Activated T-cell treated with anti-CD3 and anti-CD28 coated beads for 4 hours (primary cell): ENCODE measurements at places on chromosomes 5 and 9.

DNA sequence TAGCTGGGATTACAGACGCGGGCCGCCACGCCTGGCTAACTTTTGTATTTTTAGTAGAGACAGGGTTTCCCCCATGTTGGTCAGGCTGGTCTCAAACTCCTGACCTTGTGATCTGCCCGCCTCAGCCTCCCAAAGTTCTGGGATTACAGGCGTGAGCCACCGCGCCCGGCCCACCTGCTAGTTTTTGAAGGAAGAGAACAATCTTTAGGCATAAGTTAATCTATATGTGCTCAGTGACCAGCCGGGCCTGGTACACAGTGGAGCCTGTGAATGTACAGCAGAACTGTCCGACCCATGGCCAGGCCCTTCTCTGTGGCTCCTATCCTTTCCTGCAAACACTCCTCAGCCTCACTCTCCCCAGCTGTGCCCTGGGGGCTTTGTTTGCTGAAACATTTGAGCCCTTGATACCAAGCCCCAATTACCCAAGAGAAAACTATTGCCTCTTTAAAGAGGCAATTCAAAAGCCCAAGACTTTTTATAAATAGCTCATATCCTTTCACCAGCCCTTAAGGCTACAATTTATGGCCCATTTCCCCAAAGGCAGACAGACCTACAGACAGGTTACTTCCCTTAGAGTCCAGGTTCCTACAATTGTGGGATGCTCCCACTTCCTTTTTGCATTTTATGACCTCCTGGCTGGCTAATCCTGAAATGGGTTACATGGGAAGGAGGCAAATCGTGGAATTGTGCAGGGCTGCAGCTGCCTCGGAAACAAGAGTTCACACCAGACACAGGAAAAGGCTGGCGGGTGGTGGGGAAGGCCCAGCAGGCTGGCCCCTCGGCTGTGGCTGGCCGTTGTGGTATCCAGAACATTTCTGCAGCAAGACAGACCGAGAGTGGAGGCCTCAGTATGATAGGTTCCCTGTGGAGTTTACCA, 37.5 kb downstream of the SPRY4 start:
- no peak for DNase-seq

DNA sequence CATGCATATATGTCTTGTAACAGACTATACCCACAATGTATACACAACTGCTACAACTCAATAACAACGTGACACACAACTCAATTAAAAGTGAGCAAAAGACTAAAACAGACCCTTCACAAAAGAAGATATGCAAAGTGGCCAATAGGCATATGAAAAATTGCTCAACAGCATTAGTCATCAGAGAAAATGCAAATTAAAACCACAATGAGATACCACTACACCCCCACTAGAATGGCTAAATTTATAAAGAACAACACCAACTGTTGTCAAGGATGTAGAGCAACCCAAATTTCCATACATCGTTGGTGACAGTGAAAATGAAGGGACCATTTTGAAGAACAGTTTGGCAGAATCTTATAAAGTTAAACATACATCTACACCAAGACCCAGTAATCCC, 38.9 kb downstream of the GABRB2 start:
- no peak for DNase-seq

- DNase-seq = no peak
Observed at GRCh38 chr5:34624691-34625090, 31.4 kb upstream of the RAI14 start.

GRCh38 chr9:74025402-74025925, 471.7 kb upstream of the RORB start:
- no peak for DNase-seq

DNA sequence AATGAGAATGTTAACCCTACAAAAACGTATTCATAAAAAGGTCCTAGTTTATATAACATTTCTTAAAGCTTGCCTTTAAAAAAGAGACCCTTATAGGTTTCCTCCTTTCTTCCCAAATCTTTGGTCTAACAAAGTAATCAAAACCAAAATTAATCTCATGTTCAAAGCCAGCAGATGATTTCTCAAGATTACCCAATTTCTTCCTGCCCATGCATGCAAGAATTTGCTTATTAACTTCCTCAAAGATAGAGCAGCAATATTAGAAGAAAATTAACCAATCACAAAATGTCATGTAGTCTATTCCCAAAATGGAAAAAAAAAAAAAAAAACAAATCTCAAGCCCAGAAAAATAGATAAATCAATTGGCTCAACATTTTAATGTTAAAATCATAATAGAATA, 114.9 kb downstream of the MLLT3 start:
- DNase-seq = no peak

- DNase-seq = no peak
Observed at GRCh38 chr5:141356950-141357349, 2.1 kb downstream of the PCDHGA4 start.

GRCh38 chr9:71157731-71158130, 36.3 kb upstream of the TRPM3 start:
- DNase-seq = no peak
